Retinal pigment epithelial cell (primary cell): ENCODE measurements at places on chromosomes 12 and 14.

GRCh38 chr14:92039063-92039718, 668 bp downstream of the TRIP11 start:
- DNase-seq, result peak; percentile 66

GRCh38 chr14:73027546-73027945, 640 bp upstream of the ZFYVE1 start:
- DNase-seq, result no peak

GRCh38 chr14:105051182-105052109, 13.8 kb downstream of the GPR132 start:
- DNase-seq, result no peak

- no peak for DNase-seq
Measured at GRCh38 chr14:55764784-55765183, 184.8 kb downstream of the KTN1 start.

DNA sequence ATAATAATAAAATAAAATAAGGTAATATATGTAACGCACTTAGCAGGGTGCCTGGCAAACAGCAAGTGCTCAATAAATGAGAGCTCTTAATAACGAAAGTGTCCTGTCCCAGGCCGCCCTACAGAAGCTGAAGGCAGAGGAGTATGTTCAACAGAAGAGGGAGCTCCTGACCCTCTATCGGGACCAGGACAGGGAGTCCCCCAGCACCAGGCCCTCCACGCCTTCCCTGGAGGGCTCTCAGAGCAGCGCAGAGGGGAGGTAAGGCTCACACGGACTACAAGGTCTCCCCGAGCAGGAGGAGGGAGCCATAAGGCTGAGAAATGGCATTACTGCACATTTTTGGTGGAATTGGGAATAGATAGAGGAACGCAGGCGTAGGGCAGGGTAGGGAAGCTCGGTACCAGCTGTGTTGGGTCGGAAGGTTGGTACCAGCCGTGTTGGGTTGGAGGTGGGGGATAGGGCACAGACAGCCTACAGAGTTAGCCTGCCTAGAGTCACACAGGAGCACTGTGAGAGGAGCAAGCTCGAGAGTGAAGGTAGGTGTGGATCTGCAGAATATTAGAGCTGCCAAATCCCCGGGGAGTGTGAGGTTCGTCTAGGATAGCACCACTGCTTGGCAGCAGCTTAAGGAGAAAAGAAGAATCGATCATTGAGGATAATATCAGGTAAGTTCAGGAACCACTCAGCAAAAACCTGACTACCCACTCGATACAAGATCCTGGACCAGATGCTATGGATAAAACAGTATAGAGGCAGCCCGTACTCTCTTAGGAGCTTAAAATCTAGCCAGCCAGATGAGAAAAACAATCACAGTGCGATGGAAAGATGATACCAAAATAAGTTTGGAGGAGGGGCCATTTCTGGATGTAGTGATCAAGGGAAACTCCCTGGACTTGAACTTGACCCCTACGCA, 15.3 kb downstream of the TNFRSF1A start:
- DNase-seq, result no peak

DNA sequence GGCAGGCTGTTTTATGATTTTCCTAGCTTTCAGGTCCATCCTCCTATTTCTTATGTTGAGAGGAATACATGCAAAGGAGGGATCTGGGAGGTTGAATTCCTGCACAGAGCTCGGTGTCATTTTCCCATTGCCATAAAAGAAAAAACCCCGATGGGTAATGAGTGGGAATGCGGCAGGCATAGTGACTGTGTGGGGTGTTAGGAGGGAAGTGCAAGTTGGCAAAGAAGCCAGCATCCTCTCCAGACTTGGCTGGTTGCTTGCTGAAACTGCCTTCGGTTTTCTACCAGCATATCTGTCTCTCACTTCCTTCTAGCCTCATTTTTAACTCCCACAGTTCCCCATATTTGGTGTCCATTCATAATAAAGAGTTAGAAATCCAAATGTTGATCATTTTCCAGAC, 1046.1 kb downstream of the SLC6A15 start:
- DNase-seq, result no peak

DNA sequence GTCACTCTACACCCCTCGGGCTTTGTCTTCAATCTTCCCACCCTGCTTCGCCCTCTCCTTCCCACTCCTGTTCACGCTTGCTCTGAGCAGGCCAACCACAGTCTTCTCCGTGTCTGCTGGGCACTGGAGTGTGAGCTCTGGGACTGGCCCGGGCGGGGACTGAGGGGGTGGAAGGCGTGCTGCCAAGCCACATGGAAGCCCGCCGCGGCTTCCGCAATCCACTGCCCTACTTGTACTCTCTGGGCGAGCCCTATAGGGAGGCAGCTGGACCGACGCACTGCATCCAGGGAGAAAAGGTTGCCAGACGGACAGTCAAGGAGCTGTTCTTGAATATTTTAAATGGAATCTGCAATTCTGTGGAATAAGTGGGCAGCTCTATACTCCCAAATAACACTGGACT, 24.8 kb downstream of the GOLGA3 start:
- no peak for DNase-seq

DNA sequence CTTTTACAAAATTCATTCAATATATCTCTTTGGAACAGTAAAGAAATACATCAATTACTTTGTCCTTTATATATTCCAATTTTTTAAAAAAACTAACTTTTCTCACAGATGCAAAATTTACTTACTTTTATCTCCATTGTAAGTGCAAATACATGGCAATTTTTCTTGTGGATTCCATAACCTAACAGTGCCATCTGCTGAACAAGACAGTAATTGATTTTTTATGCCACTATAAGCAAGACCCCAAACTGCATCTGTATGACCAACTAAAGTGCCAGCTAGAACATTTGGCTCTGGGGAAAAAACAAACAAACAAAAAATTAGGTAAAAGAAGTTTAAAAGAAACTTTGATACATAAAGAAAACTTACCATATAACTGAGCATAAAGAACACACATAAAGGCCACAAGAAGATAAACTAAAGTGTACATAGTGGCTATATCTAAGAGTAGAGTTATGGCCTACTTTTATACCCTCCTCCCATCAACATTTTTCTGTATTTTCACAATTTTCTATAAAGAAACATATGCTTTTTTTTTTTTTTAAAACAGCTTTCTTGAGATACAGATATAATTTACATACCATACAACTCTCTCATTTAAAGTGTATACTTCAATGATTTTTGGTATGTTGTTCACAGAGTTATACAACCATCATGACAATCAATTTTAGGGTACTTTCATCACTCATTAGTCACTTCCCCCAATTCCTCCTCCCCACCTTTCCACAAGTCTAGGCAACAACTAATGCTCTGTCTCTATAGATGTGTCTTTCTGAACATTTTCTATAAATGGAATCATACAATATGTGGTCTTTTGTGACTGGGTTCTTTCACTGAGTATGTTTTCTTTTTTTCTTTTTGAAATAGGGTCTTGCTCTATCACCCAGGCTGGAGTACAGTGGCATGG, 32.6 kb downstream of the COCH start:
- no peak for DNase-seq

DNA sequence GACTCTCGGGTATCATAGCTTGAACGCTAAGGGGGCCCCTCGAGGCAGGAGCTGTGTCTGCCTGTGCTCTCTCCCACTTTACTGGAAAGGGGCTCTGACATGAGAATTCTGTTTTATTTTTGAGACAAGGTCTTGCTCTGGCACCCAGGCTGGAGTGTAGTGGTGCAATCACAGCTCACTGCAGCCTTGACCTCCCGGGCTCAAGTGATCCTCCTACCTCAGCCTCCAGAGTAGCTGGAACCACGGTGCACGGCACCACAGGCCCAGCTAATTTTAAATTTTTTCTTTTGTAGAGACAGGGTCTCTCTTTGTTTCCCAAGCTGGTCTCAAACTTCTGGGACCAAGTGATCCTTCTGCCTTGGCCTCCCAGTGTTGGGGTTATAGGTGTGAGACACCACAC, 77.7 kb downstream of the PAPOLA start:
- DNase-seq, result no peak

DNA sequence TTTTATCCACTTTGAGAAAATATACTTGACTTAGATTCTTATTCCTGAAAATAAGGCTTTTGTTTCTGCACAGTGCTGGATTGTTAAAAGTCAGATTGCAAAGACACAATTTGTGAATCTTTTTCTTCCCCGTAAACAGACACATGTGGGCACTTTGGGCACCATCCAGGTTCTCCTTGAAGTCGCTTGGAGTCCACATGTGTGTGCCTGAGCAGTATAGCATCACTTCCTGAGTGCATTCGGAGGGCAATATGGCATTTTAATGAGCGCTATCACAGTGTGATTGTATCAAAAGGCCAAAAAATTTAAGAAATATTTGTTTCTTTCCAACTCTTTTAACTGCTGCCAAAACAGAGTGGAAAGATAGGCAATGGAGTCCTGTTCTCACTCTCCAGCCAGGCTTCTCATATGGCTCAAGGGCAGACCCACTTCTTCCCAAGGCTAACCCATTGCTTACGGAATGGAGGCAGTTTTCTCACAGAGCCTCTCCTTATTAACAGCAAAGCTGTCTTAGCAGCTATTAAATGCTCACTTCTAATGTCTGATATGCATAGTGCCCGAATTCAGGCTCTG, 397.1 kb downstream of the EGLN3 start:
- no peak for DNase-seq

DNA sequence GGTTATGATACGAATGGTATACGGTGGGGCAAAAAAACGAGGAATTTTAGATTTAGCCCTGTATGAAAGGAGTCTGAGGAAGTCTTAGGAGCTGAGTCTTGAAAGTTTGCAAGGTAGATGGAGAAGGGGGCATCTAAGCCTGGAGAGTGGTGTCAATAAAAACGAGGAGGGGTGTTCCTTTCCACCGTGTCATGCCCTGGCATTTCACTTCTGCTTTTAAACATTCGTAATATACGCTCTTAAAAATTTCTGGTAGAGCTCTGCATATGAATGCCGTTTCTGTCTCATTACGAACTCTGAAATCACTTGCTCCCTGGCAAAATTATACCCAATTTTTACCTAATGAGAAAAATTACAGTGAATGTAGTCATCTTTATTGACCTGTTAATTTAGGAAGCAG, 170.2 kb downstream of the ERC1 start:
- DNase-seq, result no peak

GRCh38 chr12:19440019-19440858, 947 bp downstream of the AEBP2 start:
- no peak for DNase-seq

GRCh38 chr14:49303946-49304516, 282.1 kb downstream of the RPS29 start:
- DNase-seq, result no peak

DNA sequence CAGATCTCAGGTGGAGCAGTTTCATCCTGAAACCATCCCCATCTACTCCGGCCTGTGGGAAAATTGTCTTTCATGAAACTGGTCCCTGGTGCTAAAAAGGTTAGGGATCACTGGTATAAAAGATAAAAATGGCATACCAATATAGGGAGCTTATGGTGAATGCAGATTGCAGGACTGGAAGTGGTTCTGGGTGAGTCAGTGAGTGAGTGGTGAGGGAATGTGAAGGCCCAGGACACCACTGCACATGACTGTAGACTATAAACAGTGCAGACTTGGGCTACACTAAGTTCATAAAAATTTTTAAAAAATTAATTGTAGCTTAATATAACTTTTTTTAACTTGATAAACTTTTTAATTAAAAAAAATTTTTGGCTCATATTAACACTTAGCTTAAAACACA, 67.0 kb upstream of the RD3L start:
- no peak for DNase-seq

DNA sequence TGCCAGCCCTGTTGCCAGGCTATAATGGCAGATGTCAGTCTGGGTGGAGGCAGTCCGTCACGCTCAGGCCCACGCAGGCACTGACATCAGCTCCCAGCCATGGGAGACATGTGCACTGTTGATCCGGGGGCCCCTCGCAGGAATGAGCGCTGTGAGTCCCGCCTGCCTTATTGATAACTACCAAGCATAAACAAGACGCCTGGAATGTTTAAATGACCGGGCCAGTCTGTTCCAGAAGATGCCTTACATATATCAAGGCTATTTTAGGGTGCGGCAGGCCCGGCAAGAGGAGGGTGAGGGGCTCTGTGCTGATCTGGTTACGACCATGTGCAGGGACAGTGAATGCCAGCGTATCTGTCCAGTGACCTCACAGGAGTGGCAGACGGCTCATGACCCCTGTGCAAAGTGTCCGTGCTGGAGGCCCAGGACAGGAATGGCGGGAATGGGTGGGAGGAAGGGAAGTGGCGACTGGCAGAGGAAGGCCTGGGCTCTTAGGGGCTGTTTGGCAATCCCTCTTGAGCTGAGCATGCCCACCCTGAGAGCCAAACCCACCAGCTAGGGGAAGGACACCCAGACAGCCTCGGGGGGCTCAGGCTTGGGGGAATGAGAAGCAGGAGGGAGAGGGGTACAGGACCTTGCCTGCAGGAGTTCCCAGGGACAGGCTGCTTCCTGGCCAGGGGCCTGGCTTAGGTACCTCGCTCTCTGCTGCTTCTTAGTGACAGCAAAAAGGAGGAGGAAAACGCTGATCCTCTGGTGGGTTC, 49.3 kb downstream of the DLK1 start:
- DNase-seq, result no peak
